B cell (primary cell): ENCODE measurements at places on chromosomes 2 and 18. TPM values are rescaled to one million over a fixed set of nuclear protein-coding genes. Genes with fewer than 3 reads are reported as not detected.

Gene COLEC11
- 0.58 TPM in 1 of 2 replicates, not detected in the other for polyA plus RNA-seq

Gene ERLEC1
- 13.7 and 20.4 TPM in 2 replicates for polyA plus RNA-seq

Gene CDC42EP3
- polyA plus RNA-seq: 21.2 and 28.0 TPM in 2 replicates

Gene EDAR
- polyA plus RNA-seq: 0.03 and 0.23 TPM in 2 replicates

Gene TPRKB
- polyA plus RNA-seq: 22.4 and 24.3 TPM in 2 replicates

Gene GAREM1
- polyA plus RNA-seq: not detected in 2 replicates

Gene LIPG
- not detected in 2 replicates for polyA plus RNA-seq

Gene TEKT4
- not detected in 2 replicates for polyA plus RNA-seq

Gene RBM44
- 0.39 and 0.76 TPM in 2 replicates for polyA plus RNA-seq

Gene FN1
- polyA plus RNA-seq: not detected in 2 replicates

Gene TRAPPC8
- 52.1 and 53.6 TPM in 2 replicates for polyA plus RNA-seq

Gene OBSL1
- polyA plus RNA-seq: 0.12 TPM in 1 of 2 replicates, not detected in the other

Gene HK2
- 5.7 and 13.0 TPM in 2 replicates for polyA plus RNA-seq

Gene PRSS56
- not detected in 2 replicates for polyA plus RNA-seq

Gene GDF7
- 2.0 and 7.0 TPM in 2 replicates for polyA plus RNA-seq

Gene FABP1
- not detected in 2 replicates for polyA plus RNA-seq

Gene RETSAT
- 9.9 and 13.0 TPM in 2 replicates for polyA plus RNA-seq
